Nucleus accumbens (tissue), 56 donors: ENCODE measurements at places on chromosomes 1 and 21.

- no peak for DNase-seq
These were observed 55.4 kb downstream of the SPEN start for GRCh38 chr1:15902882-15903281.

DNA sequence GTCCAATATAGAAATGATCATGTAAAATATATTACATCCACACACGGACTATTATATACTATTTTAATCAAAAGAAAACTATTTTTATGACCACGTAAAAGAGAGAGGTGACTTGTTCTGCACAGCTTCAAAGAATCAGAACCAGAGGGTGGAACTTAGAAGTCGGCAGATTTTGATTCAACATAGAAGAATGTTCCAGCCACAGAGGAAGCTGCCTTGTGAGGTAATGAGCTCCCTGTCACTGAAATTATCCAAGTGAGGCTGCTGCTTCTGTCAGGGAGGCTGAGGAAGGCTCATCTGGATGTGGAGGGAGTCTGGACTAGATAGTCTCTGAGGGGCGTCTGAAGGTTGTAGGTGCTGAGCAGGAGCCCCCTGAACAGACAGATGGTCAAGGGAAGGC, 2.7 kb downstream of the PLEKHA6 start:
- DNase-seq, result no peak

DNA sequence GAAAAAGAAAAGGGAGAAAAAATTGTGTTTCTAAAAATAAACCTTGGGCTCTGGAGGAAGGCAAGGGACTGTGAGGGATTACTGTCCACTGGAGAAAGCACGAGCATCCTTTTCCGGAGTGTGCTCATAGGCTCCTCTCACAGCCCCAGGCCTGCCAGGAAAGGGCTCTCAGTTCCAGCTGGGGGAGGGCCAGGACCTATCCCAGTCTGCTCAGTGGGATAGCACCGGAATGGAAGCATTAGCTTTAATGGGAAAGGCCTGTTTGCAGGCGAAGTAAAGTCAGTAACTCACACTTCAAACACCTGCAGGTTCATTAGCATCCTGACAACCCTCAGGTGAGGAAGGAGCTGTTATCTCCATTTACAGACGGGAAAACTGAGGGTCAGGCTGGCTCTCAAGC, 113.9 kb upstream of the USP24 start:
- DNase-seq, result no peak

GRCh38 chr1:1264868-1265272, 8.8 kb downstream of the UBE2J2 start:
- no peak for DNase-seq

GRCh38 chr21:43754948-43755781, 20.9 kb downstream of the CSTB start:
- no peak for DNase-seq

GRCh38 chr1:160494620-160495019, 28.4 kb downstream of the SLAMF6 start:
- DNase-seq, result no peak

DNA sequence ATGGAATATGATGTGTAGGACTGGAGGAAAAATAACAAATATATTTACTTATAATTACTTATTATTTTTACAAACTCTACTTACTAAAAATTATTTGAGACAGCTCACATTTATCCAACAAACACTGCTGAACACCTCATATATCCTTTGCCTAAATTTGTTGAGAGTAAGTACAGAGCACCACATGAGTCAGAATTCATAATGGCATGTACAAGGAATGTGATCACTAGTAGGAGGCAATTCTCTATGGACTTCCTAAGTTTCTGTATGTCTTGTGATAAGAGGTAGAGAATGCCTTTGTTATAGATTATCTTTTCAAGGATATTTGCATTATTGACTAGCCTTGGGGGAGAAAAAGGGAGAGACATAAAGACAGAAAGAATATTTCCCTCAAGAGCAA, 8.2 kb upstream of the ST6GALNAC3 start:
- no peak for DNase-seq

DNA sequence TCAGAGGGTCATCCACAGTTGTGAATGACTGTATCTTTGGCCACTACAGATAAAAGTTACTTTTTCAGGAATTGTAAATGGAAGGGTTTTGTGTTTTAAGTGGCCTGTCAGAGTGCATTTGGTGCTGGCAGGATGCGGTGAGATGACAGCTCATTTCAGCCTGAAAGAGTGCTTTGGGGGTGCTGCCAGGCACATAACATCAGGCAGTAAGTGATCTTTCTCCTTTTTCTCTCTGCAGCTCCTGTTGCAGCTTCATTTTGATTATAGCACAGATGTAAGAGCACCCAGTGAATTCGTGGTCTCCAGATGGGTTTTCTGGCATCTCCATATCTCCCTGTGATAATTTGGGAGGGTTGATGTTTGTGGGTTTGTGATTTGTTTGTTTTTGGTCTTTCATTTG, 14.8 kb upstream of the FAM163A start:
- no peak for DNase-seq

DNA sequence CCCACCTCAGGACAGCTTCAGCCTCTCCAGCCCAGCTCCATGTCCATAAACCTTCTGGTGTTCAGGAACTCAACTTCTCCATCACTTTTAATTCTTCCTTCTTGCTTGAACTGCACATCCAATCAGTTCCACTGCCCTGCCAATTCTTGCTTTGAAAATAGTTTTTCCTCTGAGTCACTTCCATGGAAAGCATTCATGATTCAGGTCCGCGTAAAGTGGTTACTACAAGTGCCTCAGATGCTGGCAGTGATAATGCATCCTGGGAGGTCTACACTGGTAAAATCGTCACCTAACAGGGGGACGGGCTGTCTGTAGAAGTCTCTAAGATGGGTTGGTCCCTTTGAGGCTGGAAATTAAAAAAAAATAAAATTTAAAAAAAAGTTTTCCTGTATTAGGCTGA, 25.9 kb upstream of the RCAN1 start:
- DNase-seq, result no peak

- no peak for DNase-seq
These were observed 66.1 kb downstream of the TMEM53 start for GRCh38 chr1:44608141-44608540.

- DNase-seq, result no peak
These were observed 24.8 kb downstream of the CSF1 start for GRCh38 chr1:109935451-109935900.

- DNase-seq, result no peak
These were observed 131.2 kb downstream of the PIK3R3 start for GRCh38 chr1:46001081-46001785.

GRCh38 chr1:16716691-16717335, 23.5 kb upstream of the RNU1-4 start:
- DNase-seq, result no peak

- no peak for DNase-seq
These were observed 886.7 kb downstream of the PLA2G4A start for GRCh38 chr1:187715483-187715882.

- no peak for DNase-seq
These were observed 299.5 kb downstream of the ST6GALNAC3 start for GRCh38 chr1:76374086-76374485.
